SW 1271 (cell line): ENCODE measurements at places on chromosomes 2 and 18.

- DNase-seq = peak; percentile 45
Observed at GRCh38 chr2:64330281-64331113, 123.5 kb upstream of the LGALSL start.

GRCh38 chr18:44773640-44774155 is 93.0 kb downstream of the SETBP1 start:
- no peak for DNase-seq

- no peak for DNase-seq
Observed at GRCh38 chr2:73374269-73374668, 11.4 kb upstream of the ALMS1 start.

GRCh38 chr2:199019898-199020507 is 437.7 kb downstream of the SATB2 start:
- peak; percentile 36 for DNase-seq

- DNase-seq = no peak
Observed at GRCh38 chr2:86185517-86186212, 9.6 kb downstream of the IMMT start.

- no peak for DNase-seq
Observed at GRCh38 chr2:74894272-74894981, 60.5 kb downstream of the HK2 start.

GRCh38 chr2:126884861-126885750 is 13.6 kb upstream of the TEX51 start:
- DNase-seq = no peak

- no peak for DNase-seq
Observed at GRCh38 chr18:41873730-41874129, 81.3 kb upstream of the PIK3C3 start.

DNA sequence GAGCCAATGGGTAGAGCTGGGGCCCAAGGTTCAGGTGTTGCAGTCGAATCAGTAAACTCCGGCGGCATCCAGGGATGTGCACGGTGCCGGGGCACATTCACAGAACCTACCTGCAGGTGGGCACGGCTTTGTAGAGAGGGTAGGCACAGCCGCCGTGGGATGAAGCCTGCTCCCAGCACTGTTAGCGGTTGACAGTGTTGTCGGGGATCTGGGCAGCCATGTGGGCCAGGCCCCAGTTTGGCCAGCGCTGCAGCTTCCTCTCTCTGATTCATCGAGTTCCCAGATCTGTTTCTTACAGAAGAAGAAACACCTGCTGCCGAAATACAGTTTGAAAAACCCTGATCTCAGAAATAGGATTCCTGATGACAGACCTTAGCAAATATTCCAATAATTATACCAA is 274.8 kb downstream of the AGAP1 start:
- DNase-seq = no peak

DNA sequence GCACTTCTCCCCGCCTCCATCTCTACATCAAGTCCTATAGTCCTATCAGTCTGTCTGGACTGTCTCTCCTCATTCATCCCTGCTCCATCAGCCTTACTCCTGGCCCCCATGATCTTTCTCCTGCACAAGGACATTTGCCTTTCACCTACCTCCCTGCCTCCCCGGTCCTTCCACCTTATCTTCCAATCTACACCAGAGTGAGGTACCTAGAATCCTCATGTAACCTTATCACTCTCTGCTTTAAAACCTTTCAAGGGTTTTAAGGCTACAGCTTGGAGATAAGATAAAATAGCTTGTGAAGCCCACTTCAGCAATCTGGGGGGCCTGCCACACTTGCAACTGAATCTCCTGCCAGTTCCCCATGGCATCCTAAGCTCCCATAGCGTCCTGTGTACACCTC is 12.8 kb downstream of the CDC42EP3 start:
- no peak for DNase-seq

- DNase-seq = no peak
Observed at GRCh38 chr2:150256736-150257135, 230.7 kb downstream of the RND3 start.

DNA sequence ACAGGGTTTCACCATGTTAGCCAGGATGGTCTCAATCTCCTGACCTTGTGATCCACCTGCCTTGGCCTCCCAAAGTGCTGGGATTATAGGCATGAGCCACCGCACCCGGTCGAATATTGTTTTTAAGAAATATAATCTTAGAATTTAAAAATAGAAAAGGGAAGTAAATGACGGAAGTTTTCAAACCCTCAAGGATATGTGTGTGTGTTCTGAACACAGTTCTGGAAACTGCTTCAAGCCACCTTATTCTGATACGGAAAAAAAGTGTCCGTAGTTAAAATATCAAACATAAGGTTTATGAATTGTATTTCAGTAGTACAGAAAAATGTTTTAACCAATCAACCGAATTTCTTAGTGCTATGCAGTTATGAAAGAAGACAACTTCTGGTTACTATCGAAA is 115.9 kb downstream of the UPP2 start:
- no peak for DNase-seq

DNA sequence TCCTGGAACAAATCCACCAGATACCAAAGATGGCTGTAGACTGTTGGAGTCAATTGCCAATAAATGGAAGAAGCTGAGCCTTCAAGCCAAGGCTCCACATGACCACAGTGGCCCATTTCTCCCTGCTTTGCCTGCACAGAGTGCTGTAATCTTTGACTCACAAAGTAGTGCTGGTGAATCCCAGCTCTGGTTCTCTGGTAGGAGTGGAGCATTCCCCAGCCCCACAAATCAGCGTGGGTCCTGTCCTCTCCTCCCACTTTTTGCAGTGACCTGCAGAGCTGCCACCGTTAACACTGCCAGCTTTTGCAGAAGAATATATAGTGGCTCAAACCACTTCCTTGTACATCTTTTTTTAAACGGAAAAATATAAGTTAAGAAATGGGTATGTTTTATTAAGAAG is 93.9 kb downstream of the MGAT5 start:
- no peak for DNase-seq

- DNase-seq = no peak
Observed at GRCh38 chr18:28153485-28154065, 23.4 kb downstream of the CDH2 start.

GRCh38 chr2:40690525-40690924 is 238.6 kb upstream of the SLC8A1 start:
- DNase-seq = no peak

- no peak for DNase-seq
Observed at GRCh38 chr18:43970656-43971055, 693.4 kb upstream of the SYT4 start.

DNA sequence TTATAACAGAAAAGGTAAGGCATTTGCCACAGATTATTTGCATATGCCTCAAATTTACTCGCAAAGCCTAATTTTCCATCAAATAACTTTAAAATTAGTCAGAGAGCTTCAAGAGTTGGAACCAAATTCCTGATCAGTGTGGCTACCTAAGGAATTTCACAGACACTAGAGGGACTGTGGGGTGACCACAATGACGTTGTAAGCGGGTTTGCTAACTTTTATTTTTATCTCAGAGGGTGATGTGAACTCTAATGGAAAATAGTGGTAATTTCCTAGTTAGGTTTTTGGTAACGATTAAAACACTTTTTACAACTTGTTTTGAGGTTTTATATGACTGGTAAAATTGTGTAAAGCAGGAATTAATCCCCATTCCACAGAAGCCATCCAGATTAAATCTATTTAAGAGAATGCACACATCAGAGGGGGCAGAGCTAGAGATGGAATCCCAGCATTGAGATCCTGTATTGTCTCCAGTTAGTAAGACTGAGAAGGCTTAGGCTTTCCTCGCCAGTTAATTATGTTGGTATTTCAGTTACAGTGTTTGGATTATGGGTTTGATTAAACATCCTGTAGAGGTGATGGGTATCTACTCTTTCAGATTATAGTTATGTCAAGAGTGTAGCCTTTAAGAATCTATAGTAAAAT is 129.0 kb downstream of the GPD2 start:
- no peak for DNase-seq

- no peak for DNase-seq
Observed at GRCh38 chr2:219775506-219775905, 148.1 kb downstream of the SLC4A3 start.

DNA sequence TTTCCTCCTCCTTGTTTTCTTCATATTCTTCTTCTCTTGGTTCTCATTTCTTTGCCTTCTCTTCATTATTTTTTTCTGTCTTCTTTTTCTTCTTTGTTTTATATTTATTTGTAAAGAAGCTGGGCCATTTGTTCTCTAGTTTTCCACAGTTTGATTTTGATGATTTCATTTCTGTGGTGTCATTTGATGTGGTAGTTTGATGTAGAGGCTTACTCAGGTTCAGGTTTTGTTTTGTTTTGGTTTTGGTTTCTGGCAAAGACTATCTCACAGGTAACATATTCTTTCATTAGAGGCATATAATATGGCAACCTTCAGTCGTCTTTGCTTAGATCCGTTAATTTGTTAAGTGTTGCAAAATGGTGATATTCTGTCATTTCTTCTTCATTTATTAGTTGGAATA is 75.3 kb downstream of the BABAM2 start:
- no peak for DNase-seq

DNA sequence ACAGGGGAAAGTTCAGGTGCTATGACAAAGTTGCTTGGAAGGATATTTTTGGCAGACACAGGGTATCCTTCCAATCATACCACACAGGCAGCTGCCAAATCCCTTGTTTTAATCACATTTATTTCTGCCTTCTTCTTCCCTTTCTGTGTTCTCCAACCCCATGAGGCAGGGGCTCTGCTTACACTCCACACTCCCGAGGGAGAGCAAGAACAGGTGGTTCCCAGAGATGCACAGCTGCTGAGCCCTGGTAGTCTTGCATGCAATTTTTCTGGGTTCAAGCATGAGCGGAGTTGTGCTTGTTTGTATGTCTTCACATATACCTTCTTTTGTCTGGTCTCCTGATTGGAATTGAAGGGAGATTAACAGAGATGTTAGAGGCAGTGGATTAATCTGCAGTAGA is 251.7 kb upstream of the ST6GAL2 start:
- no peak for DNase-seq

DNA sequence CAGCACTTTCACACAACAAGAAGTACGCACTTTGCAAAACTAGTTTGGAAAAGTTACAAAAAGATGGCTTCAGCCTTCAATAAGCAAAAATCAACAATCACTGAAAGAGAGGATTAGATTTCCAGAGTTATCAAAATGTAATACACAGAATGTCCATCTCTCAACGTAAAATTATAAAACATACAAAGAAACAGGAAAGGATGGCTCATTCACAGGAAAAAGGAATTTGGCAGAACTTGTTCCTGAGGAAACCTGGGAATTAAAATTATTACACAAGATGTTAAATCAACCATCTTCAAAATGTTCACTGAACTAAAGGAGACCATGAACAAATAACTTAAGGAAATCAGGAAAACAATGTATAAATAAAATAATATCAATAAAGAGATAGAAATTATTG is 8.0 kb downstream of the C2orf92 start:
- DNase-seq = no peak

DNA sequence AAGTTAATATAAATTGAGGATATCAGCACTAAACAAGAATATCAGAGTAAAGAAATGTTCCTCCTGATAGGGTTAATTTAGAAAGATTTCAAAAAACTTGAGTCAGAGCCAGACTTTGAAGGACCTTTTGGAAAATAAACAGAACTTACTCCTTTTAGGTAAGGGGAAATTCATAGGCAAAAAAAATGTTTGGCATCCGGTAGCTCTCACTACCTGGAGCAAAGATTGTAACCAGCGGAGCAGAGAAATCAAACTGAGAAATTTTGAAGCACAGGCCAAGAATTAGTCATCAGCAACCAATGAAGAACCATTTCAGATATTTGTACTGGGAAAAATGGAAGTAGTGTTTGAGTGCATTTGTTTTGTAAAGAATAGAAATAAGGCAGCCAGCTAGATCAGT is 113.0 kb downstream of the ICA1L start:
- DNase-seq = no peak

- no peak for DNase-seq
Observed at GRCh38 chr2:40352703-40353099, 99.2 kb downstream of the SLC8A1 start.

DNA sequence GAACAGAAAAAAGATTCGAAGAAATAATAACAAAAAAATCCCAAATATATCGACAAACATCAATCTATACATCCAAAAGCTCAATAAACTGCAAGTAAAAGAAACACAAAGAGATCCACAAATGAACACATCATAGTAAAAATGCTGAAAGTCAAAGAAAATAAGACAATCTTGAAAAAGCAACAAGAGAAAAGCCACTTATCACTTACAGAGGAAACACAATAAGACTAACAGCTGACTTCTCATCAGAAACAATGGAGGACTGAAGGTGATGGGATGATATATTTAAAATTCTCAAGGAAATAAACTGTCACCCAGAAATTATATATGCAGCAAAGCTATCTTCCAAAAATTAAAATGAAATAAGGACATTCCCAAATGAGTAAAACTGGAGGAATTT is 140.3 kb downstream of the NDUFA10 start:
- peak; percentile 28 for DNase-seq

DNA sequence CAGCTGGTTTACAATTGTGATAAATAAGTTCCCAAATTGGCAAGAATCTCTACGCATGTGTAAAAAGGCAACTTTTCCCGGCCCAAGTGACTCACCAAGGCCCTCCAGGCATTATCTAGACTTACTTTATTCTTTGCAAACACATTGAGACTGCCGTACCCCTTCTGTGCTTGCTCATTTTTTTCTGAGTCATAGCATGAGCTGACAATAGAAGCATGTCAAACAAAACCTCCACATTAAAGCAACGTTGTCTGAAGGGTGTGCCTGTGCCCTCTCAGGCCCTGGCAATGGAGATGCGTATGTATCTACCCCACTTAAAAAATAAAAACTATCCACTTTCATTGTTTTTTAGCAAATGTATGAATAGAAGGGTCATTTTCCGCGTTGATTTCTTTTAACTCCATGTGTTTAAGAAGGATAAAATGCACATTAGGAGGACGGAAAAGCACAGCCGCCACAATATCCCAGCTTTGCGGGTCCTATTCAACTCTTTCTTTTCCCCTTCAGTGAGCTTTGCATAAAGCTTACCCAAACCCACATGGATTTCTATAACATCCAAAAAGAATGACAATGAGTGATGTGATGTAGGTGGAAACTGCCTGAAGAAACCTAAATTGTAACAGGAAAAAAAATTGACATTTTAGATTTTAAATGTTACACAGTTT is 298.2 kb downstream of the CDCA7 start:
- DNase-seq = peak; percentile 61

GRCh38 chr18:3667255-3668137 is 217.5 kb downstream of the TGIF1 start:
- DNase-seq = no peak

GRCh38 chr2:101371636-101372035 is 15.7 kb downstream of the CREG2 start:
- DNase-seq = no peak

DNA sequence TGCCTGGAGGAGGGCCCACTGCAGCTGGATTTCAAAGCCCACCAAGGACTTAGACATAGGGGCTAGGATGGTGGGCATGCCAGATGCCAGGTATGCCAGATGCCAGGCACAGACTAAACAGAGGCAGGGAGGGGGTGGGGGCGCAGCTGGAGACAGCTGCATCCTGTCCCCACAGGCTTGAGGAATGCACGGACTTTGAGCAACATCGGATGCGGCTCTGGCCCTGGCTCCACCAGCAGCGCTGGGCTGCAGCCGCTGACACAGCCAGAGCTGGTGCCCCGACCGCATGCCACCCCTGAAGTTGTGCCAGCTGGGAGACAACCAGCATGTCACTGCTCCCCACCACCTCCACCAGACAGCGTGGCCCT is 39.5 kb downstream of the AQP12A start:
- no peak for DNase-seq

- DNase-seq = no peak
Observed at GRCh38 chr2:138298120-138298814, 203.3 kb upstream of the SPOPL start.
